ENCODE measurements at places on chromosomes 7 and 10. TPM values are rescaled to one million over a fixed set of nuclear protein-coding genes. Genes with fewer than 3 reads are reported as not detected.
A peak's percentile ranks its signal among the peaks of the same experiment; 100 is the strongest.

GRCh38 chr7:100865938-100866728 lies 1.1 kb upstream of the TRIP6 start:
- peak; percentile 53 for DNase-seq
- H3K4me1 ChIP-seq = peaks cover 9% of the 10 kb centered on the region
- no peaks in the 10 kb centered on the region for H3K27me3 ChIP-seq
- H3K27ac ChIP-seq = peak overlapping the region; percentile 95
- peaks cover 9% of the 10 kb centered on the region for H3K36me3 ChIP-seq

DNA sequence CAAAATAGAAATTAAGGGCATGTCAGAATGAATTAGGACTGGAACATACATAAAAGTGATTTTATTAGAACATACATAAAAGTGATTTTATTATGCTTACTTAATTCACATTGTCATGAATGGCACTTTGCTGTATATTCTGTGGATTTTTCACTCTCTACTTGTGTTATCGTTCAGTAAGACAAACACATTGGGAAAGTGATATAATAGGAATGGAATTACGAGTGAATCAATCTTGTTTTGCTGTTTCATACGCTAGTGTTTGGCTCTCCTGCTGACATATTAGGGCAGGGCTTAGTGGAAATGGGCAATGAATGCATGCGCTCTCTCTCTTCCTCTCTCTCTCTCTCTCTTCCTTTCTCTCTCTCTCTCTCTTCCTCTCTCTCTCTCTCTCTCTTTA lies 561.1 kb downstream of the ACTR3B start:
- H3K4me3 ChIP-seq = no peak overlapping the region
- no peak for DNase-seq
- no peaks in the 10 kb centered on the region for H3K27me3 ChIP-seq

Gene TAS2R41
- total RNA-seq = not detected

GRCh38 chr7:36171503-36171902 lies 18.4 kb downstream of the EEPD1 start:
- H3K4me1 ChIP-seq = peaks cover 4% of the 10 kb centered on the region
- H3K27ac ChIP-seq = no peak overlapping the region
- H3K27me3 ChIP-seq = peaks cover 8% of the 10 kb centered on the region
- DNase-seq = no peak

Gene PVRIG
- total RNA-seq = 86.2 TPM

Gene PRSS37
- total RNA-seq = not detected

- no peak overlapping the region for H3K4me3 ChIP-seq
- no peaks in the 10 kb centered on the region for H3K36me3 ChIP-seq
- DNase-seq = no peak
- H3K4me1 ChIP-seq = no peaks in the 10 kb centered on the region
These were observed 576.7 kb downstream of the KCNMA1 start for GRCh38 chr10:77060913-77061312.

- no peaks in the 10 kb centered on the region for H3K36me3 ChIP-seq
- H3K4me1 ChIP-seq = no peaks in the 10 kb centered on the region
- H3K4me3 ChIP-seq = no peak overlapping the region
These were observed 108.2 kb downstream of the ADCY1 start for GRCh38 chr7:45682358-45682735.

DNA sequence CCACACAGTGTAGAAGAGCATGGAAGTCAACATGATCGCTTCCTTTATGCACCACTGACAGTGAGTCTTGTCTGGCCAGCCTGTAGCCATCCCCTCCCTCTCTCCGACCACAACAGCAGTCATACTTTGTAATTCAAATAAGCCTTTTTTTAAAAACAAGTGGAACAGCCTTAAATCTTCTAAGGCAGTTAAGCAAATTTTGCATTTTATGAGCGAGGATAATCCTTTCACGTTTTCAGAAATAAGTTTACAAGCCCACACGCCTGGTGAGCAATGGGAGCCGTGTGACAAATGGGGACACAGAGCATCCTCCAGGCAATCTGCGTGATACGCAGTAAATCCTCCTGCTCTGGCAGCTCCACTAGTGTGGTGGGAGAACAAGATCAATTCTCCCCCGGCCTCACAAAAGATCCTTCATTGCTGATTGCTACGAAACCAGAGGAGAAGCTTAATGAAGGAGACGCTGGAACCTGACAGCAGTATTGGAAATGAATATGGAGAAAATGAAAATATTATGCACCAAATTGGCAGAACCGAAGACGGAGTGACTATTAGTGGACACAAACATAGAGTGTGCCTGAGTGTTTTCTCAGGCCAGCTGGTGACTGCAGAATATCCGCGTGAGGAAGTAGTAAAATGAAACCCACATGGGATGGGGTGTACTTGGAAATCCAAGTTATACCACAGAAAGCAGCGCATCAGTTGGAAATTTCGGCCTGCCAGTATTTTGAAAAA lies 104.2 kb upstream of the CDCA7L start:
- H3K4me1 ChIP-seq = no peaks in the 10 kb centered on the region
- peaks cover 17% of the 10 kb centered on the region for H3K27me3 ChIP-seq
- H3K36me3 ChIP-seq = no peaks in the 10 kb centered on the region
- no peak overlapping the region for H3K4me3 ChIP-seq
- DNase-seq = no peak
- no peak overlapping the region for H3K27ac ChIP-seq

GRCh38 chr10:51369903-51370302 lies 295.6 kb downstream of the PRKG1 start:
- peaks cover 2% of the 10 kb centered on the region for H3K27me3 ChIP-seq
- no peaks in the 10 kb centered on the region for H3K36me3 ChIP-seq
- H3K4me1 ChIP-seq = no peaks in the 10 kb centered on the region

- H3K4me3 ChIP-seq = no peak overlapping the region
- no peak overlapping the region for H3K27ac ChIP-seq
- DNase-seq = no peak
- H3K36me3 ChIP-seq = no peaks in the 10 kb centered on the region
These were observed 54.9 kb downstream of the TFPI2 start for GRCh38 chr7:93835702-93836101.

DNA sequence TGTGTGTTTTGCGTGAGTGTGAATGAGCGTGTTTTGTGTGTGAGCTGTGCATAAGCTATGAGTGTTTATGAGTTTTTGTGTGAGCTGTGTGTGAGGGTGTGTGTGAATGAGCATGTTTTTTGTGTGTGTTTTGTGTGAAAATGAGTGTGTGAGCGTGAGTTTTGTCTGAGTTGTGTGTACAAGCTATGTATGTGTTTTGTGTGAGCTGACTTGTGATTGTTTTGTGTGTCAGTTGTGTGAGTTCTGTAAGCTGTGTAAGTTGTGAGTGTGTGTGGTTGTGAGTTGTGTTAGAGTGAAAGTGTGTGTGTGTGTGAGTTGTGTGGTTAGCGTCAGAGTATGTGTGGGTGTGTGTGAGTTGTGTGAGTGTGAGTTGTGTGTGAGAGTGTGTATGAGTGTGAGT lies 343.2 kb downstream of the PTPRN2 start:
- no peak overlapping the region for H3K4me3 ChIP-seq
- no peaks in the 10 kb centered on the region for H3K4me1 ChIP-seq
- no peak overlapping the region for H3K27ac ChIP-seq
- DNase-seq = no peak
- H3K36me3 ChIP-seq = no peaks in the 10 kb centered on the region

Gene BZW2
- 41.0 TPM for total RNA-seq

All from activated naive CD8-positive, alpha-beta T cell treated with anti-CD3 and anti-CD28 coated beads, Interleukin-2, amount 10 ng/mL, durations not matched to agents 7 days and 5 days (primary cell).